ENCODE measurements at places on chromosomes 4 and X. TPM values are rescaled to one million over a fixed set of nuclear protein-coding genes. Genes with fewer than 3 reads are reported as not detected.

Gene L1CAM
- total RNA-seq = 1.2 TPM

Gene DUX4
- total RNA-seq = not detected

Gene PNMA6F
- not detected for total RNA-seq

Gene SLC10A4
- total RNA-seq = 0.15 TPM

Gene HSFX2
- not detected for total RNA-seq

Gene STIM2
- 29.6 TPM for total RNA-seq

Gene ENPP6
- 0.33 TPM for total RNA-seq

Gene PPP4R3C
- total RNA-seq = not detected

Gene RASL11B
- total RNA-seq = 0.66 TPM
